Stimulated activated CD4-positive, alpha-beta T cell treated with anti-CD3 and anti-CD28 coated beads, Interleukin-12 subunit alpha, Interleukin-12 subunit beta, amount 100 ng/mL, for 4 hours (primary cell): ENCODE measurements at places on chromosomes 16 and 17.
A peak's percentile ranks its signal among the peaks of the same experiment; 100 is the strongest.

- DNase-seq, result no peak
These were observed 23.7 kb downstream of the TMEM235 start for GRCh38 chr17:78255029-78255656.

GRCh38 chr17:79078476-79079190 lies 4.0 kb downstream of the ENGASE start:
- DNase-seq, result no peak

- no peak for DNase-seq
These were observed 579.7 kb downstream of the CDH13 start for GRCh38 chr16:83206426-83206825.

DNA sequence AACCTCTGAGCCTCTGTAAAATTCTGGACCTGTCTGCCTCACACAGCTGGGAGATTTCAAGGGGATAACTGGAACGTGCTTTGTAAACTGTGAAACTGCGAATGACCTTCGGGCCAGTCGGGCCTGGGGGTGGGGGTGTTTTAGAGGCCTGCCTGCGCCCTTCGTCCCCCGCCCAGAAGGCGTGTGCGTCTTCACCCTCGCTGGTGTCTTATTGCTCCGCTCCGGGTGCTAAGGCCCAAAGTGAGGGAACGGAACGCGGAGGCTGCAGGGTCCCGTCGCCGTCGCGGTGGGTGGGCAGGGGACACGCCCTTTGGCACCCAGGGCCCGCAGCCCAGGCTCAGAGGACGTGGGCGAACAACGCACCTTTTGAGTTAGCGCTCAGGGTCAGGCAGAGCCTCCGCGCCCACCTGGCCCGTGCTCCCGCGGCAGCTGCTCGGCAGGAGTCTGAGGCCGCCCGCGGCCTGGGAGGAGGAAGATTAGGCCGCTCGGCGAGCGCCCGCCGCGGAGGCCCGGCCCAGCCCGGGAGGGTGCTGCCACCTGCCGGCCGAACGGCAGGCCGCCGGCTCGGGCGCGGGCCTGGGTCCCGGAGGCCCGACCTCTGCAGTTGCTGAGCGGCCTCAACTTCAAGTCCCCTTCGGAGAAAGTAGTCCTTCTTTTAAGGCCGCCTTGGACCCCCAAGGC lies 29.7 kb downstream of the DCAKD start:
- peak; percentile 70 for DNase-seq

GRCh38 chr17:47318197-47318918 lies 5.4 kb upstream of the EFCAB13 start:
- DNase-seq, result no peak

- DNase-seq, result no peak
These were observed 6.7 kb upstream of the DPEP3 start for GRCh38 chr16:67986949-67987348.

- DNase-seq, result peak; percentile 32
These were observed 717 bp downstream of the CYBA start for GRCh38 chr16:88649924-88650748.

DNA sequence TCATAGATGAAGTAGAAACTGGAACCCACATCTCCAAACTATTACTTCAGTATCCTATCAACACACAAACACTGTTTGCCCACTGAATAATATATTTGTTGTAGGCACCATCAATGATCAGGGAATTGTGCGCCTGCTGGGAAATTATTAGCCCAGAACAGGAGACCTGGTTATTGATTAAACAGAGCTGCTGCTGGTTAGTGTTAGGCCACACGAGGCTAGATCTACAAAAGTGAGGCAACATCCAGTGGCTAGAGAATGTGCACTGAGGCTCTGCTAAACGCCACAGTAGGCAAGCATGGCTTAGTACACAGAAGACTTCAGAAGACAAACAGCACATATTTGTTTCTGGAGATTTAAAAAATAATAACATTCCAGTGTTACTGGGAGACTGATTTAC lies 11.0 kb downstream of the ABHD15 start:
- DNase-seq, result no peak

- DNase-seq, result no peak
These were observed 48.8 kb downstream of the SPACA3 start for GRCh38 chr17:33040461-33040860.

DNA sequence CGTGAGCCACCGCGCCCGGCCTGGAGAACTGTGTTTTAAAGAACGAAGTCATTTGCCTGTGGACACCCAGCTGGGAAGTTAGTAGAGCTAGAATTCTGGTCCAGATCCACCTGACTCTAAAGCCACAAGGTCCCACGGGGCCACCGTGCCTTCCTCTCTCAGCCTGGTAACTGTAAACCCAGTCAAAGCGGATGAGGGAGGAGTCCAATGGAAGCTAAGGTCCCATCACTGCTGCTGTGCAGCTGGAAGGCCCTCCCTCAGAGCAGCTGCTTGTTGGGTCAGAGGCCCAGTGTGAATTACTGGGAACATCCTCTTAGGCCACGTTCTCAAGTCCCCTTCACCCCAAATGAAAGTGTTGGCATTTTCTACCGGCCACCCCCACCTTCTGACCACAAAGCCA lies 48.8 kb upstream of the CACNG5 start:
- DNase-seq, result no peak

GRCh38 chr17:27512511-27513346 lies 56.5 kb downstream of the KSR1 start:
- no peak for DNase-seq

GRCh38 chr17:47742319-47743181 lies 9.5 kb downstream of the TBX21 start:
- DNase-seq, result no peak

GRCh38 chr17:36877771-36878170 lies 59.5 kb upstream of the LHX1 start:
- no peak for DNase-seq

- no peak for DNase-seq
These were observed 45.2 kb downstream of the ST3GAL2 start for GRCh38 chr16:70393662-70394061.

- DNase-seq, result no peak
These were observed 13.3 kb downstream of the HERPUD1 start for GRCh38 chr16:56944954-56945839.

DNA sequence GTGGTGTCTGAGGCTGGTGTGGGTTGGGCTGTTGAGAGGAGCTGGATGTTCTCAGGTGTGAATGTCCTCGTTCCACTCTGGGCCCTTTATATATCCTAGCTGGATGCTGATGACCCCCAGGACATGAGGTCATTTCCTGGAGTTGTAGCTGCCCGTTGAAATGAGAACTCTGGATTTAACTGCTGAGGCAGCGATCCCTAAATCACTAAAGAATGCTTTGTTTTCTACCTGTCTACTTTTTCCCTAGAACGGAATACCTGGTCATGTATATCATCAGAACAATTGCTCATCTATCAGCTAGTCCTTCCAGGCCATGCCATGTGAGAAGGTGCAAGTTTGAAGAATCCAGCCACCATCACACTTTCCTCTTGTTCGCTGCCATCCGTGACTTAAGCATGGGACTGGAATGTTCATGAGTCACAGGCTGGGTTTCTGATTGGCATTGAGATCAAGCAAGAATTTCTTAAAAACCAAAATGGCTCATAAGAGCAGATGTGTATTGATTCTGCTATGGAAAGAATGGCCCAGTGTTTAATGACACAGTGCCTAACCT lies at the start of gene KRTAP2-3:
Gene KRTAP2-3 (minus strand): TSS at position 63 of the 553 bp plus-strand sequence. CDS start 64 bp downstream, outside the sequence.
- no peak for DNase-seq

DNA sequence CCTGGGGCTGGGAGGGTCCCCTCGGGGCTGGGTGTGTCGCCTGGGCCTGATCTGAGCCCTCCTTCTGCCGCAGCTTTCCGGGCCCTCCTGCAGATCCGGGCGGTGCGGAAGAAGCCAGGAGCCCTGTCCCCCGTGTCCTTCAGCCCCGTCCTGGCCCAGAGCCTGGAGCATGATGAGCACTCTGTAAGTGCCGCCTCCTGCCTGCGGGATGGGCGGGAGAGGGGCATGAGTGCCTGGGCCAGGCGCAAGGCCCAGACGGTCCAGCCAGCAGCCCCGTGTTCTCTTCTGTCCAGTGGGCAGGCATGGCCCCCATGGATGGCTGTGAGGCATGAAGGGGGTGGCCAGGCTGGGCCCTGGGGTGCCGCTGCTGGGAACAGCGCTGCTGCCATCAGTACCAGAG lies 16.0 kb upstream of the NUDT16L1 start:
- DNase-seq, result no peak

GRCh38 chr16:85412911-85413520 lies 200.1 kb upstream of the GSE1 start:
- DNase-seq, result no peak

- DNase-seq, result no peak
These were observed 181.1 kb downstream of the C16orf78 start for GRCh38 chr16:49554681-49555080.

GRCh38 chr17:81194941-81195901 lies 27.5 kb downstream of the CEP131 start:
- no peak for DNase-seq

DNA sequence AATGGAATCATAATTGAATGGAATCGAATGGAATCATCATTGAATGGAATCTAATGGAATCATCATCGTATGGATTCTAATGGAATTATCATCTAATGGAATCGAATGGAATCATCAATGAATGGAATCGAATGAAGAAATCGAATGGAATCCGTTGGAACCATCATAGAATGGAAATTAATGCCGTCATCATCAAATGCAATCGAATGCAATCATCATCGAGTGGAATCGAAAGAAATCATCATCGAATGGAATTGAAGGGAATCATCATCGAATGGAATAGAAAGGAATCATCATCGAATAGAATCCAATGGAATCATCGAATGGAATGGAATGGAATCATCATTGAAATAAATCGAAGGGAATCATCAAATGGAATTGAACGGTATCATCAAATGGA lies 217.2 kb downstream of the SHCBP1 start:
- DNase-seq, result no peak

DNA sequence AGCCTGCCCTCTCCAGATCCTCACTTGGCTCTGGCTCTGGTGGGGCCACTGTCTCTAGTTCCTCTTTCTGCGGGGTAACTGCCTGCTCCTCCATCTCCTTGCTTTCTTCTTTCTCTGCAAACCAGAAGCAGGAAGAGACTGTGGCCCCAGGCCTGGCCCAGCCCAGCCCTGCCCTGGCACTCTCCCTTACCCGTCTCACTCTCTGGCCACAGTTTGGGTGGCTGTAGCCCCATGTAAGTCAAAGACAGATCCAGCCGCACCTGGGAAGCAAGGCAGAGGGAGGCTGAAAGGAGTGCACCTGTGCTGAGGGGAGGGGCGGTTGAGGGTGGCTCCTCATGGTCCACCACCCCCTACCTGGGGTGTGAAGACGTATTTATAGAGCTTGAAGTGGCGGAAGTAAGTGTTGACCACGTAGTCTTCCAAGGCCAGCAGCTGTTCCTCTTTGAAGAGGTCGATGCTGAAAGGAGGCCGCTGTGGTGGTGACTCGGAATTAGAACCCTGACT lies 2.8 kb downstream of the CFAP119 start:
- DNase-seq, result no peak

GRCh38 chr17:63700528-63701455 lies 867 bp upstream of the LIMD2 start:
- peak; percentile 51 for DNase-seq

- no peak for DNase-seq
These were observed 7.2 kb downstream of the MPO start for GRCh38 chr17:58273453-58274104.

DNA sequence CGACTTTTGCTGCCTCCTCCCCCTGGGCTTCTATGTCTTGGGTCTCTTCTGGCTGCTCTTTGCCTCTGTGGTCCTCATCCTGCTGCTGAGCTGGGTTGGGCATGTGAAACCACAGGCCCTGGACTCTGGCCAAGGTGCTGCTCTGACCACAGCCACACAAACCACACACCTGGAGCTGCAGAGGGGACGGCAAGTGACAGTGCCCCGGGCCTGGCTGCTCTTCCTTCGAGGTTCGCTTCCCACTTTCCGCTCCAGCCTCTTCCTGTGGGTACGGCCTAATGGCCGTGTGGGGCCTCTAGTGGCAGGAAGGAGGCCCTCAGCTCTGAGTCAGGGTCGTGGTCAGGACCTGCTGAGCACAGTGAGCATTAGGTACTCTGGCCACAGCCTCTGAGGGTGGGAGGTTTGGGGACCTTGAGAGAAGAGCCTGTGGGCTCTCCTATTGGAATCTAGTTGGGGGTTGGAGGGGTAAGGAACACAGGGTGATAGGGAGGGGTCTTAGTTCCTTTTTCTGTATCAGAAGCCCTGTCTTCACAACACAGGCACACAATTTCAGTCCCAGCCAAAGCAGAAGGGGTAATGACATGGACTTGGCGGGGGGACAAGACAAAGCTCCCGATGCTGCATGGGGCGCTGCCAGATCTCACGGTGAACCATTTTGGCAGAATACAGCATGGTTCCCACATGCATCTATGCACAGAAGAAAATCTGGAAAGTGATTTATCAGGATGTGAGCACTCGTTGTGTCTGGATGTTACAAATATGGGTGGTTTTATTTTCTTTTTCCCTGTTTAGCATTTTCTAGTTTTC lies 2.3 kb downstream of the GP1BA start:
- DNase-seq, result no peak

DNA sequence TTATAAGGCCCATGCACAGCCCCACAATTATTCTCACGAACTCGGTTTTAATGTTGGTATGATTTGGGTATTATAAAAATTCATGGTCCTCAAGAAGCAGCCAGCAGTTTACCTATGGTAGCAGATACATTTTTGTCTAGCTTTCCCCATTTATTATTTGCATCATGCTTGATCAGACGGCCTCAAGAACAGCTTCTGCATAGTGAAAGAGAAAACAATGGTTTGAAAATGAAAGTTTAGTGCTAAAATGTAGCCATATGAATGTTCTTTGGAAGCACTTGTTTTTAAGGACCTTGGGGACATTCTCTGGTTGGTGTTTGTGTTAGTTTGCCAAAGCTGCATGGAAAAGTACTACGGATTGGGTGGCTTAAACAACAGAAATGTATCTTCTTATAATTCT lies 72.4 kb upstream of the CPHXL start:
- no peak for DNase-seq

DNA sequence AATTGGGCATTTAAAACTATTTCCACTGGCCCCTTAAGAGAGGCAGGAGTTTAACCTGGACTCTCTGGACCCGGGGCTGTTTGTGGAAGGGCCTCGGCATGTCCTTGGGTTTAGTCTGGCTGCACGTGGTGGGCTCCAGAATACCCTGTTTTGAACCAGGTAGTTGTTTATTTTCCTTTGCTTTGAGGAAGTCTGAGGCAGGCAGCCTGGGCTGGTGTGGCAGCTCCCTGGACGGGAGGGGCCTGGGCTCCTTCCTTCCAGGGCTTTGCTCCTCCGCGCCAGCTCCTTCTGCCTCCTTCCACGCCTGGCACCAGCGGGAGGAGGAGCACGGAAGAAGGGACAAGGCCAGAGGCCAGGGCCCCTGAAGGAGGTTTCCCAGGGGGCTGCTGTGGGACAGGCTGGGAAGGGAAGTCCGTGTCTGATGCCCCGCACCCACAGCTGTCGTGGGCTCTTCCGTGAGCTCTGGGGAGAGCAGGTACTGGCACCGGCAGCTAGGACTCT lies 15.5 kb downstream of the BANP start:
- no peak for DNase-seq

GRCh38 chr16:4314532-4315185 lies 1.2 kb upstream of the GLIS2 start:
- no peak for DNase-seq

GRCh38 chr17:6910987-6911603 lies 79.6 kb upstream of the TEKT1 start:
- DNase-seq, result no peak

DNA sequence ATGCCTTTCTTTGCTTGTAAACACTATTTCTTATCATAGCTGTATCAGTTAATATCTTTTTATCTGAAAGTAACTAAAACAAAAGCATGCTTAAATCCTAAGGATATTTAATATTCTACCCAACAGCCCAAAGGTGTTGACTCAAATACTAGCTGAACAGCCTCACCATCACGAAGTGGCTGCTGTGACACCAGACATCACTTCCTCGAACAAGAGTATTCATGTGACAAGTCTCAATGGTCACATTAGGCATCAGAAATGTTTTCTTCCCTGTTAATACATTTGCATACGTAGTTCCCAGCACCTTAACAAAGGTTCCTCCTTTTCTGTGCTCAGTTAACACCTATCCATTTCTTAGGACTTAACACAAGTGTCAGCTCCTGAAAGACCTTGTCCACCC lies 193.8 kb upstream of the DYNLRB2 start:
- no peak for DNase-seq
